ENCODE measurements at places on chromosomes 16 and 17. TPM values are rescaled to one million over a fixed set of nuclear protein-coding genes. Genes with fewer than 3 reads are reported as not detected.

DNA sequence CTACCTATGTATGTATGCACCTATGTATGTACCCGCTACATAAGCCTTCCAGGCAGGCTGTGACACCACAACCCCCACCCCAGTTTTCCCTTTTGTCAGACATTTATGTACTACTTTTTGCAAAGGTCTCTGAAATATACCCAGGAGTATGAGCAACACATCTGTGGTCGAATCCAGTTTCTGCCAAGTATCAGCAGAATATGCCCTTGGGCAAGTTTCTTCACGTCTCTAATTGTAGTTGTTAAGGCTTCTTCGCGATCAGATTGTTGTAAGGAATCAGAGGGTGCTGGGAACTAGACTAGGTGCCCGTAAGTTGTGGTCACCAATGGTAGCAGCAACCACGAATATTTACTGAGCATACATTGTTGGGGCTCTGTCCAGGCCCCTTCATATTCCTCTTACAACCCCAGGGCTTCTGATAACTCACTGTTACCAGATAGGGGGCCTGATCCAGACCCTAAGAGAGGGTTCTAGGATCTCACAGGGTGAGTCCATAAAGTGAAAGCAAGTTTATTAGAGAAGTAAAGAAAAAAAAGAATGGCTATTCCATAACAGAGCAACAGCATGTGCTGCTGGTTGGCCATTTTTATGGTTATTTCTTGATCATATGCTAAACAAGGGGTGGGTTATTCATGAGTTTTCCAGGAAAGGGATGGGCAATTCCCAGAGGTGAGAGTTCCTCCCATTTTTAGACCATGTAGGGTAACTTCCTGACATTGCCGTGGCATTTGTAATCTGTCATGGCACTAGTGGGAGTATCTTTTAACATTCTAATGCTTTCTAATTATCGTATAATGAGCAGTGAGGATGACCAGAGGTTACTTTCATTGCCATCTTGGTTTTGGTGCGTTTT is 16.6 kb downstream of the NUDT7 start:
- no peak for DNase-seq

DNA sequence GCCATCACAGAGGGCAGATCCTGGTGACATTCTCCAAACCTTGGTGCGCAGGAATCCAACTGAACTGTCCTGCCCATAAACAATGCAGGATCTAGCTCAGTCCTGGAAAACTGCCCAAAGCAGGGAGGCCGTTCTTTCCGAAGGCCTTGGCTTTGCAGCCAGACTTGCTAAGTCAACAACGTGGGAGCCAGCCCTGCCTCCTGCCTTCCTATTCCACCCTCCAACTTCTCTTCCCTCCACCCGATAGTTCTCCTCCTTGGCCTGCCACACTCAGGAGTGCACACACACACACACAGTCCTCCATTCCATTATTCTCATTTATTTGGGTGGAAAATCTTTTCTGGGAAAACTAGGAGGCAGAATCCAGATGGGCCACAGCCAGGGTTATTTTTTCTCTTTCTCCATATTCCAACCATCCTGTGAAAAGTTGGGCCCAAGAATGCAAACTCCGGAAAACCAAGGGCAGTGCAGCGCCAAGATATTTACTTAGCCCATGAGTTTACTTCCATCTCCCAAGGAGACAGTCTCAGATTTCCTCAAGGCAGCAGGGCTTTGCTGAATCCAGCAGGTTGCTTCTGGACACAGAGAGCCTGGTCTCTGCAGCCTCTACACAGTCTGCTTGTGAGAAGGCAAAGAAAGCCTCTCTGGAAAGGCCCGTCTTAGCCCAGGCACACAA is 15.8 kb downstream of the COPRS start:
- DNase-seq = no peak

Gene TBC1D3E
- total RNA-seq = not detected

DNA sequence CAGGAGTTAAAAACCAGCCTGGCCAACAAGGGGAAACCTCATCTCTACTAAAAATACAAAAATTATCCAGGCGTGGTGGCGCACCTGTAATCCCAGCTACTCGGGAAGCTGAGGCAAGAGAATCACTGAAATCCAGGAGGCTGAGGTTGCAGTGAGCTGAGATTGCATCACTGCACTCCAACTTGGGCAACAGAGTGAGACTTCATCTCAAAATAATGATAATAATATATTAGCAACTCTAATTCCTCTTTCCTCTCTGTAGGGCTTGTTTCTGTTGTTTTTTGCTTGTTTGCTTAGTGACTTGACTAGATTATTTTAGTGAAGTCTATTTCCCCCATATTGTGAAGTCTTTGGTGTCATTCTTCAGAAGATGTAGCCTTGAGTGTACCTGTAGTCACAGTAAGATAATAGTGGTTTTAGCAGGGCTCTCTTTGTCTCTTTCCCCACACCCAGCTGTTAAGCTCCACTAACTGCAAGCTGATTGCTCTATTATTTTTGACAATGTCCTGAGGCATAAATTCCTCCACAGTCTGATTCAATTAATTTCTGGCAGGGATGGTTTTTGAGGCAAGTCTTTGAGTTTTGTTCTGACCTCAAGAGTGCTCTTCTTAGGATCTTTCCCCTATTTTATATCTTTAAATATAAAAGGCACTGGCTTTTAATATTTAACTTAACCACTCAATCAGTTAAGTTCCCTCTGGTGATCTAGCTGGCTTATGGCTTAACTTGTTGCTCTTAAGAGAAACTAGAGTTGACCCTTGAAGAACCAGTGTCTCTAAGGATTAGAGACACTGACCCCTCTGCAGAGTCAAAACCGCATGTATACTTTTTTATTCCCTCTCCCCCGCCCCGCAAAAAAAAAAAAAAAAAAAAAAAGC is 18.6 kb upstream of the TNFSF12 start:
- DNase-seq = no peak

Measured in HT1080 (cell line).